ENCODE measurements at places on chromosomes 11 and 22.

DNA sequence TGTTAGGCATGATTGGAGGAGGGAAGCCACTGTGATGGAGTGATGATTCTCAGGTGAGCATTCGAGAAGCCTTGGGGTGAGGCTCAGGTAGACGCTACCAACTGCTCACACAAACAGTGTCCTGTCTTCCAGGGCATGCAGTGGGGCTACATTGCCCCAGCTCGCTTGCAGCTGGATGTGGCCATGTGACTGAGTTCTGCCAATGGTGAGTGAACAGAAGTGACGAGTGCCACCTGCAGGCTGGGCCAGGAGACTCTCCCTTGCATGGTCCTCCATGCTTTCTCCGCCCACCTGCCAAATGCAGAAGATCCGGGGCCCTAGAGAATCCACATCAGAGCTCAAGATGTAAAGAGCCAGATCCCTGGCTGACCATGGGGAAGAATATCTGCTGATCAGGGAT lies 195.9 kb downstream of the BCR start:
- DNase-seq, result no peak

DNA sequence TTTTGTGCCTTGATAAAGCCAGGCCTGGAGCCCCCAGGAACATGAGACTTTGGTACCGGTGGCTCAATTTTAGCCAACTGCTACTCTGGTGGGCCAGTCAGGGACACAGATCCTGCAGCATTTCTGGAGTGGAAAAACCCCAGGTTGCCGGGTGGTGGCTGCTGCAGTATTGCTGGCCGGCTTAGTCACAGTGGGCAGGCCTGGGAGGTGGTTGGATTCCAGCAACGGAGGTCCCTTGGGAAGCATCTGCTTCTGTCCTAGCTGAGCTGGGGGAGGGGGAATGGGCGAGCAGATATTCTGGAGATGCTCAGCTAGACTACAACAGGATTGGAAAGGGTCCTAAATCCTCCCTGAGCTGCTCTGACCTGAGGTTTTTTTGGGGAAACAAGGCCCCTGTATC lies 31.6 kb upstream of the ACCSL start:
- no peak for DNase-seq

DNA sequence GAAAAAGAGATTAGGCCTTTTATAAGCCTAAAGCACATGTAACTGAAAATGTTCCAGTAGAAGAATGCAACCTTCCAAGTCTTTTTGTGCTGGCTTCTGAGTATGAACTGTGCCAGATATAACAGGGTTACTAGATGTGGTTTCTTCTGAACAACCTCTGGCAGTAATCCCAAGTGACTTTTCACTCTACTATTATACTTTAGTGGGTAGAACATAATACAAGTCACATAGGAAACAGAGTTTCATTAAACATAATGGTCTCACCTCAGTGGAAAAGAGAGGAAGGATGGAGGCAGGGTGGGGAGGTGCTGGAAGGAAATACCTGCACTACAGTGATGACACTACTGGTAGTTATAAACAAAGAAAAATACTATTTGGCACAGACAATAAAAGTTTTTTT lies 81.3 kb downstream of the PHF21A start:
- DNase-seq, result no peak

- DNase-seq, result no peak
Measured at GRCh38 chr11:71575723-71576424, 6.8 kb downstream of the KRTAP5-11 start.

DNA sequence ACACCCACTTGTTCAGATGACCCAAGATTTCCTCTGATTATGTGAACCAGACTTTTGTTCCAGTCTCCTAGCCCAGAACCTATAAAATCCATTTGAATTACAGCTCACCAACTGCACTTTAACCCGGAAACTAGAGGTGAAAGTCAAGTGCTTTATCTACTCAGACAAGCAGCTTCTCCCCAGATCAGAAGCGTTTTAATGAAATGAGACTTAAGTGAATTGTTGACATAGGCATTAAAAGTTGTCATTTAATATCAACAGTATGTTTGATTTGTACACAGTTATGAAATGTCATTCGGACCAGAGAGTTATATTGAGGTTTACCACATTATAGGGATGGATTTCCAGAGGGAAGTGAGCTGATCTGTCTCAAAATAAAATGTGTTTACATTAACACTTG lies 52.0 kb downstream of the CADM1 start:
- no peak for DNase-seq

- DNase-seq, result no peak
Measured at GRCh38 chr11:35214226-35214770, 75.3 kb downstream of the CD44 start.

GRCh38 chr22:39522567-39523300 lies 2.4 kb downstream of the ATF4 start:
- DNase-seq, result no peak

- no peak for DNase-seq
Measured at GRCh38 chr11:119906376-119906775, 177.4 kb upstream of the NECTIN1 start.

- DNase-seq, result no peak
Measured at GRCh38 chr11:44889266-44889665, 61.4 kb downstream of the TP53I11 start.

- DNase-seq, result no peak
Measured at GRCh38 chr11:30244265-30244664, 13.5 kb downstream of the FSHB start.

DNA sequence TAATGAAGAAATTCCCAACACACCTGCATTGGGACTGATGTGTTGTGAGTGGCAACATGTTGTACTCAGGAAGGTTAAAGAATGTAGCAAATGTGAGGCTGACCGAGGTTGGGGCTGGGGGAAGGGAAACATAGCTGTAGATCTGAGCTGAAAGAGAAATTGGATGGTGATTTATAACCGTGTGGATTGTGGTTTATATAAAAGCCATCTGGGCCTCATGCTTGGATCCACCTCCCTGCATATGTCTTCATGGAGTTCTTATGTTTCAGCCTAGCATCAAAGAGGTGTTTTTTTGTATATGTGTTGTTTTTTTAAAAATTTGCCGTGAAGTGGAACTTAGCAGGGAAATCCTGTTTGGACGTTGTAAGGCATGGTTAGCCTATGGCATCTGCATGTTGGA lies 141.3 kb downstream of the NAV2 start:
- DNase-seq, result no peak

DNA sequence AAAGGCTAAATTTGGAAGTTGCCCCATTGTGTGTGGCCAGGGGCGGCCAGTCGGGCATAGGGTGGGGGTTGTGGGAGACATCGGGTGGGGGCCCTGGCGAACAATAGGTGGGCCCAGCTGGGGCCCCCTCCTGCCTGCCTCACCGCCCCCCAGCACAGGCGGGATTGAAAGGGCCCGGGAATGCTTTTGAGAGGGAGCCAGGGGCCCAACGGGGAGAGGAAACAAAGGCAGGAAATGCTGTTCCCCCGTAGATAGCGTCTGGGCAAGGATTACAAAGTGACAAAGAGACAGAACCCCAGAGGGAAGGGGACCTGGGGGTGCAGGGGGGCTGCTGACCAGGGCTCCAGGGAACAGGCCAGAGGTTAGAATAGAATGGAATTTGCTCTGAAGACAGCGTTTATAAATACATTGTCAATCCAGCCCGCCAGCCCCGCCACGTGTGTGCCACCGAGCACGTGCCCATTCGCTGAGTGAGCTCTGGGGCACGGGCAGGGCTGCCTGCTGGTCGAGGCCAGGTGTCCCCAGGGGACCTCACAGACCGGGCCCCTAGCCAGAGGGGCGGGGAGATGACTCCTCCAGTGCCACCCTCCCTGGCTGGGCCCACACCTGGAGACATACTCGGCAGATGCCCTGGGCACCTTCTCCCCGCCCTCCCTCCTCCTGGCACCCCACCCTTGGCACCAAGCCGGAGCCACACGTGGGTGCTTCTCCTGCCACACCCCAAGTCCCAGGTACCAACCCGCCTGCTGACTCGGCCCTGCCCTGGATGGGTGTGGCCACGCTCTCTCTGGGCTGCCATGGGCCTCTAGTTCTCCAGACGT lies 9.7 kb downstream of the PDGFB start:
- DNase-seq, result no peak

GRCh38 chr22:20249797-20250354 lies 18.2 kb downstream of the RTN4R start:
- no peak for DNase-seq

DNA sequence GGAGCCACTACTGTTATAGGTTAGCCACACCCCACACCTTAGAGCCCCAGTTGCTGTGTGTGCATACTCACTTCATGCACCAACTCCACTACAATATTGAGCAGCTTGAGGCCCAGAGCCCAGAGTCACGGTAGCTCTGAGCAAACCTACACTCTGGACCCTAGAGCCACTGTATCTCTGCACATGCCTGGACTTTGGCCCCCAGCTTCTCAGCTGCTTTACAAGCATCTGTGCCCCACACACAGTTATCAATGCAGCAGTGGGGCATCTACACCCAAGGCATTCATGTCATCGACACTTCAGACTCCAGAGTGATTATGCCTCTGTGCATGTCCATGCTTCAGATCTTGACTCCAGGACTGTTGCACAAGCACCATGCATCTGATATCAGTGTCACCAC lies 2.3 kb upstream of the OR5B12 start:
- no peak for DNase-seq

DNA sequence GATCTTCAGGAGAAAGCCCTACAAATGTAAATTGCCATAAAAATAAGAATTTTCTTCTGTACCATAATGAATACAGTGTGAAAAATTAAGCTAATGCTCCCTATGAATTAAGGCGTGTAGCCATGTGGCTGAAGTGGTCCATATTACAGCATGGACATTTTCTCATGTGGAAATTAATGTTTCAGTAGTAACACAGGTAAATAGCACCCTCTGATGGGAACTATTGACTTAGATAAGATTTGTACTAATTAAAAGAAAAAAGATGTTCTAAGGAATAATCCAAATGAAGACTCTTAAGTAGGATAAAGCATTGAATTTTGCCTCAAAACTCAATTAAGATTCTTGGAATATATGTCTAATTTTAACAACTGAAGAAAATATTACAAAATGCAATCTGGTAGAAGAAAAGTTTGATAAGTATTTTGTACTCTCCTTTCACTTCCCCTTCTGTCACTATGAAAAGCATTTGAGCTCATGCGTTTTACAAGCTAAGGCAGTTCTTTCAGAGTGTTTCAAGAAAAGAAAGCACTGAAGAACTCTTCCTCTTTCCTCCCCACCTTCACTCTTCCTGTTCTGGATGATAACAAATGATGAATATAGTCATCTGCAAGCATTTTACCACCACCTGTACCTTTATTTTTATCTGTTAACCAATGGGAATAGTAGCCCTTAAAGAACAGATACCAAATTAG lies 9.9 kb upstream of the OR8D2 start:
- no peak for DNase-seq

DNA sequence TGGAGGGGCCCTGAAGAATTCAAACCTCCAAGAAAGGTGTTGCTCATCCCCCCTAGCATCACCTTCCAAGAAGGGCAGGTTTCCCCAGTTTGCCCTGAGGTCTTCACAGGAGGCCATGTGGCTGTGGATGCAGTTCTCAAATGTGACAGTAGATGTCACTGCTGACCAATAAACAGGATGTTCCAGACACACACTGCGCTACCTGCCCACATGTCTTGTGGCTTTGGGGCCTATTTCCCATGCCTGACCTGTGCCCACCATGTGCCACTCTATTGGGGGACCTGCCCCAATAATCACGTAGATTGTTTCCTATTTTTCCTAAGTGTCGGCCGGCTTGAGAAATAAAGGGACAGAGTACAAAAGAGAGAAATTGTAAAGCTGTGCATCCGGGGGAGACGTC lies 4.5 kb downstream of the GSTT2 start:
- peak; percentile 15 for DNase-seq

DNA sequence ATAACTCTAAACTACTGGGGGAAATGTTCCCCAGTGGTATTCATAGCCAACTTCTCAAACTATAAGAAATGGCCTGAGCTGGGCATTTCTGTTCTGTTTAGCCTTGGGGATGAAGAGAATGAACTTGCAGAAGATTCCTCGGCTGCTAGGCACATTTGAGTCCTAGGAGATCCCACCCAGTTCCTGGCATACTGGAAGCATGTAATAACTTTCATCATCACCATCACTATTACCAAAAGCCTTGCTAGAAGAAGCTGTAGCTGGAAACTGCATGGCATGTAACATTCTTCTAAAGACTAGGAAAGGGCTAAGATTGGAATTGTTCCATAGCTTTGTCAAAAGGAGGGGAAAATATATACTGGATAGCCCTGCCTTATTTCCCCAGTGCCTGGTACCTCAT lies 40.1 kb upstream of the SLC1A2 start:
- no peak for DNase-seq

- DNase-seq, result no peak
Measured at GRCh38 chr11:114816791-114817190, 138.5 kb downstream of the NXPE2 start.

DNA sequence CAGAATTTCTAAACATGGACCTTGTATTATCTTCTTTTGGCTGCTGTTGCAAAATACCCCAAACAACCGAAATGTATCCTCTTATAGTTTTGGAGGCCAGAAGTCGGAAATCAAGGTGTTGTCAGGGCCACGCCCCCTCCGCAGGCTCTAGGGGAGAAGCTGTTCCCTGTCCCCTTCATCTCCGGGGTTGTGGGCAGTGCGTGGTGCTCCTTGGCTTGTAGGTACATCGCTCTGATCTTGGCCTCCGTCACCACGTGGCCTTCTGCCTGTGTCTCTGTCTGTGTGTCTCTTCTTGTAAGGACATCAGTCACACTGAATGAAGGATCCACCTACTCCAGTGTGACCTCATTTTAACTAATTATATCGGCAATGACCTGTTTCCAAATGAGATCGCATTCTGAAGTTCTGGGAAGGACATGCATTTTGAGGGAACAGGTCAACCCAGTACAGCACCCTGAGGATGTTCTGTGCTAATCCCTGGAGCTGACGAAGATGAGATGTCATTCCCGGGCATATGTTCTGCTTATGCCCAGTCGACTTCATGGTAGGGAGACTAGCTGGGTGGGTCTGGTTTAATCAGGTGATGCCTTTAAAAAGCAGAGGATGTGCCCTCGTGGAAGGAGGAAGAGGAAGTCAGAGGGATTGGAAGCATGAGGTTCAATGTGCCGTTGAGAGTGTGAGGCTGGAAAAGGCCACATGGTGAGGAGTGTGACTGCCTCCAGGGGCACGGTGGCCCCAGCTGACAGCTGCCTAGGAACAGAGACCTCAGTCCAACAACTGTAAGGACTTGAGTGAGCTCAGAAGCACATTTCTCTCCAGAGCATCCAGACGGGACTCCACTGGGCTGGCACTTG lies 531.1 kb downstream of the TBC1D22A start:
- no peak for DNase-seq

DNA sequence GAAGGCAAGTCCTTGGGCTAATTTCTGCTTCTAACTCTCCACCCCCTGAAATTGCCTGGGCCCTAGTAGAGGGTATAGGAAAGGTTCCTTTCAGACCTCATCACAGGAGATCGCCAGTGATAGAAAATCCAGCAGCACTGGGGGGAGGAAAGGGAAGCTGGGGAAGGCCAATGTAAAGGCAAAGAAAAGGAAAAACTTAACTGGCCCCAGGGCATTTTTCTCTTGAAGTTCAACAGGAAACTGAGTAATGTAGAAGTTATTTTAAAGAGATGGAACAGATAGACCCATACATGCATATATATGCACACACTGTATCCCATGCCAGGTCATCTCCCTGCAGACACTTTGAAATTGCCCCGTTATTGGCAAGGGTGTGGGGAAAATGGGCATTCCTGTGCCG lies 134.0 kb downstream of the TRIM44 start:
- no peak for DNase-seq

- DNase-seq, result no peak
Measured at GRCh38 chr11:119853581-119854360, 124.8 kb upstream of the NECTIN1 start.
